ENCODE measurements at places on chromosomes 7 and 10.

- no peak for DNase-seq
Observed at GRCh38 chr10:5764422-5765297, 48.6 kb downstream of the GDI2 start.

- peak; percentile 11 for DNase-seq
Observed at GRCh38 chr7:29319719-29320521, 125.3 kb downstream of the CHN2 start.

- peak; percentile 11 for DNase-seq
Observed at GRCh38 chr7:98733036-98733435, 116.0 kb downstream of the NPTX2 start.

GRCh38 chr10:69049566-69049961 lies 38.3 kb upstream of the SRGN start:
- DNase-seq = no peak

DNA sequence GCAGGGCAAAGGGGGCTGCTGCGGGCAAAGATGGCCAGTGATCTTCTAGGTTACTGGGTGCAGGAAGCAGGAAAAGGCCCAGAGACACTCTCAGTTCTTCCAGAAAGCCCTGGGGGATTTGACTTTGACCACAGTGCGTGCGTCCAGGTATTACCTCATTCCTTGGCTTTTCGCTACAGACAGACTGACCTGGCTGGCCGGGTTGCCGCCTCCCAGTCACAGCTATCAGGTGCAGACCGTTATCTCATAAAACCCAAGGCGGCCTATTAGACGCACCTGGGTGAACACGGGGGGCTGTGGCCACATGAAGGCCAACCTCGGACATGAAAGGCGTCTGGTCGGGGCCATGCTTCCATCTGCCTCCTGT lies 80.3 kb downstream of the FOXL3 start:
- no peak for DNase-seq

- no peak for DNase-seq
Observed at GRCh38 chr10:98642281-98642680, 195.5 kb upstream of the HPS1 start.

DNA sequence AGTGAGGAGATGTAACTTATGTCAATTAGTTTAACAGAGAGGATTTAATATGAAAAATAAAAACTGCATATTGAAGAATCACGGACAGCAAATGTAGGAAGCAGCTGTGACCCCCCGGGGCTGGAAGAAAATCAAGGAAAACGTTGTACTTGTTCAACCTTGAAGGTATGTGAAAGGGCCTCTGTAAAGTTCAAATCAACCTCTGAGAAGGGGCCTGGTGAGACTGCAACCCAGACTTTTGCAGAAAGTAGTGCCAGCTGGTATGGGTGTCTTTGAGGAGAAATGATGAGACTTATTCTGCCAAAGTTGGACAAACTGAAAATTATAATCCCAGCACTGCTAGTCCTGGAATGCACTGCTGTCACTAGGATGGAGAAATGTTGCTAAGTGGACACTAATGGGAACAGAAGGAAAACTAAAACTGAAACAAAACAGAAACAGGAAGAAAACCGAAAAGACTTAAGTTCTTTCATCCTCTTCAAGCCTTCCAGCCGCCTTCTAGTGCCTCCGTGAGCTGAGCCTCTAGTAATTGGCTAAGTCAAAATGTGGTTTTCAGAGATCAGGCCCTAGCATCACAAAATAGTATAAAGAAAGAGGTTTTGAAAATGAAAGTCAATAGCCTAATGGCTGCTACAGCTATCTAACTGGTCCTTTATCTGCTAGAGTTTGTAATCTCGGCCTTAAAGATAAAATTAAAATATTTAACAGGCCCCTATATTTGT lies 253.7 kb upstream of the SORCS1 start:
- DNase-seq = no peak

- no peak for DNase-seq
Observed at GRCh38 chr10:106504536-106504935, 660.0 kb downstream of the SORCS1 start.

DNA sequence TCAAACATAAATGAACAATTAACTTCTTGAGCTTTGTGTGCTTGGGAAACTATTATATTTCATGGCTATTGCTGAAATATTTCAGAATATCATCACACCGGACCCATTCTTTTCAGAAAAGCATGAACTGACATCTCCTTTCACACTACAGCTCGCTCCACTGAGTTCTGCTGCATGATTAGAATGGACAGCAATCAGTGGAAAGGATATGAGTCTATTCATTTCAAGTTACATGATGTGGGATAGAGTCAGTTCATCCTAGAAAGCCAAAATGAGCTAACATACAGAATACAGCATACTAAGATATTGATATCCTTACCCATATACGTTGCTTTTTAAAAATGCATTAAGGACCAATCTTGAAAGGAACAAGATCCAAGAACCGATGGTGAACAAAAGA lies 1.1 kb upstream of the FAM53B start:
- no peak for DNase-seq

DNA sequence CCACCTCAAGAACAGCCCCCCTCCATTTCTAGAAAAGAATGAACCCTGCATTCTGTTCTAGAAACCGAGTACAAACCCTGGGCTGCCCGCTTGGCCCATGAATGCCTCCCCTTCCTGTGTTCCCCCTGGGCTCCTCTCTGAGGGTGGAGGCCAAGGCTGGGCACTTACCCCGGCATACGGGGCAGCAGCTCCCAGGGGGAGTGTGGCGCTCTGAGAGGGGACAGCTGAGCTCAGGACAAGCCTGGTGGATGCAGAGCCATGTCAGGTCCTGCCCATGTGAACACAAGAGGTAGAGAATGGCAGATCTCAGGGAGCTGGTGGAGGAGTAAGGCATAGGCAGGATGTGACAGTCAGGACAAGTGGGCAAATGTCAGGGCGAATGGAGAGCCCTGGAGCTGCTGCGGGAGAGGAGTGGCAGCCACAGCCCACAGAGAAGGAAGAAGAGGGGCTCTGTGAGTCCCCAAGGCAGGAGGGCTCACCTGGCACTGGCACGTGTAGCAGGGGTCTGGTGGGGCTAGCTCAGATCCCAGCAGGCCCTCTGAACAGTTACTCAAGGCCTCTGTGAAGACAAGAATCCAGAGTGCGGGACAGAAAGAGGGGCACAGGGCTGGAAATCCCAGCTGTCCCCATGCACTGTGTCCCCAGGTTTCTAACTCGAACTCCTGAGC lies 18.9 kb downstream of the ATP6V1F start:
- DNase-seq = no peak

GRCh38 chr10:118033905-118034304 lies 12.8 kb downstream of the RAB11FIP2 start:
- no peak for DNase-seq

GRCh38 chr10:129331207-129331838 lies 135.7 kb upstream of the MGMT start:
- no peak for DNase-seq

DNA sequence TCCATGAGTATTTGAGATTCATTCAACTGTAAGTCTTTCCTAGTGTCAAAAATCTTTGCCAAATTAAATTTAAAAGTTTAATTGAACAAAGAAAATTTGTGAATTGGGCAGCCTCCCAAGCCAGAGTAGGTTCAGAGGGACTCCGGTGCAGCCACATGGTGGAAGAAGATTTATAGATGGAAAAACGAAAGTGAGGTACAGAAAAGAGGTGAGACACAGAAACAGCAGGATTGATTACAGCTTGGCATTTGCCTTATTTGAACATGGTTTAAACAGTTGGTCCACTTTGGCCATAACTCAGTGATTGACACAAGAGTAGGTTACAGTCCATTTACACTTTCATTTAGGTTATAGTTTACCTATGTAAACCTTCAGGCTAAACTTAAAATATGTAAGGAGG lies 465.8 kb downstream of the ARL4A start:
- no peak for DNase-seq

Data from GOT3 (cell line).